ENCODE measurements at places on chromosomes 12 and 14.

DNA sequence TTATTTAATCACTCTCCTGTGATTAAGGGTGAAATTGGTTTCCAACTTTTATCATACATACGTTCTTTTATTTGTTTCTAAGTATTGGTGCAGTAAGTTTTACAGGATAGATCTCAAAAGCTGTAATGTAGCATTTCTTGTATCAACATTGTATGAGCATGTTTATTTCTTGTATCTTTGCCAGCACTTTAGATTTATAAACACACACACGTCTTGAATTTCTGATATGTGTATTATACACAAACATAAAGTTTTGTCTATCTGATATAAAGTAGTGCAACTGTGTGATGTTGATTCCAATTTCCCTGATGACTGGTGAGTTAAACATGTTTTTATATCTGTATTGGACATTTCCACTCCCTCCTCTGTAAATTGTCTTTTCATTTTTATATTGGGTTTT lies 134.7 kb downstream of the NOVA1 start:
- no peak for DNase-seq

- DNase-seq = no peak
Measured at GRCh38 chr14:36467332-36467731, 52.7 kb downstream of the NKX2-1 start.

GRCh38 chr14:92414690-92415445 lies 91.9 kb downstream of the SLC24A4 start:
- no peak for DNase-seq

- DNase-seq = no peak
Measured at GRCh38 chr14:62071039-62071438, 308.8 kb downstream of the SNAPC1 start.

GRCh38 chr14:34650786-34651584 lies 21.0 kb upstream of the SNX6 start:
- DNase-seq = peak; percentile 79

DNA sequence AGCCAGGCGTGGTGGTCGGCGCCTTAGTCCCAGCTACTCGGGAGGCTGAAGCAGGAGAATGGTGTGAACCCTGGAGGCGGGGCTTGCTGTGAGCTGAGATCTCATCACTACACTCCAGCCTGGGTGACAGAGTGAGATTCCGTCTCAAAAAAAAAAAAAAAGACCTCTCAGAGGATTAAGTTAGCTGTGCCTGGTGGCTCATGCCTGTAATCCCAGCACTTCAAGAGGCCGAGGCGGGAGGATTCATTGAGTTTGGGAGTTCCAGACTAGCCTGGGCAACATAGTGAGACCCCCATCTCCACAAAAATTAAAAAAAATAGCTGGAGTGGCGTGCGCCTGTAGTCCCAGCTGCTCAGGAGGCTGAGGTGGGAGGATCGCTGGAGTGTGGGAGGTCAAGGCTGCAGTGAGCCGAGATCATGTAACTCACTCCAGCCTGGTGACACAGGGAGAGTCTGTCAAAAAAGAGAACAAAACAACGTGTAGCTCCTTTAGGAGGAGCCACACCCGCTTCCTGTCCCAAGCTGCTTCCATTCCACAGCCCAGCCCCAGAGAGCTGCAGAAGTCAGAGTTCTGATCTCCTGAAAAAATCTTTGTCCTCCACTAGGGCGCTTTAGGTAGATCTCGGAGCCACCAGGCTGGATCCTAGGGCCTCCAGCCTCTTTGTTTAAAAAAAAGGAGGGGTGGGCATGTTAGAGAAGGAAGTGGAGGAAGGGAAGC lies 11.5 kb upstream of the ULK1 start:
- no peak for DNase-seq

GRCh38 chr14:56160088-56160487 lies 41.9 kb downstream of the PELI2 start:
- DNase-seq = no peak

DNA sequence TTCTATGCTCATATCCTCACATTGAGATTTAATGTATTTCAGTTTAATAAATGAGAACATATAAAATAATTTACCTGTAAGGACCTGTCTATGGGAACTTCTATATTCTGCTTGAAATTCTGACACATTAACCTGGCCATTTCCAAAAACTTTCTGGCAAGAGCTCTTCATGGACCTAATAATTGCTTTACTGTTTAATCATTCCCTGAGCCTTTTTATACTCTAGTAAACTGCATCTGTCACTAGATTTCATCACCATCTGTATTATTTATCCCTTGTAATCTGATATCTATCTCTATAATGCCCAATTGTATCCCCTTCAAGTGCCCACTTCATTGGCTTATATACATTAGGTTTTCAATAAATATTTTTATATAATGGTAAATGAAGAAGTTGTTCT lies 327.7 kb downstream of the RAD51B start:
- no peak for DNase-seq

- DNase-seq = no peak
Measured at GRCh38 chr12:57126561-57126960, 1.7 kb upstream of the LRP1 start.

- peak; percentile 74 for DNase-seq
Measured at GRCh38 chr12:49342066-49342913, 4.4 kb upstream of the DNAJC22 start.

DNA sequence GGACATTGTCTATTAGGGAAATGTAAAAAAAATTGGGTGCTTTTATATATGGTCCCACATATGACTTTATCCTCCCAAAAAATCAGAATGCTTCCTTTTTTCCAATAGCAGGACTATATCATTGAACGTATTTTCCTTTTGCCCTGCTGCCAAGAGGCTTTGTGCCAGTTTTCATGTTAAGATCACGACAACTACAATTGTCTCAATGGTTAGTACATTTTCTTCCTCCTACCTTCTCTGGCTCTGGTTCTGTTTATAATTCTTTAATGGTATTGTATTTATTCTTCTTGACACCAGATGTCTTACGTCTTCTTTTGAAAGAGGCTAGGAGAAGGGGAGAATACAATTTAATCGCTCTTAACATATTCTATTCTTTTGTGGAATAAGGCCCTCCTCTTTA lies 106.9 kb downstream of the ANO6 start:
- no peak for DNase-seq

- no peak for DNase-seq
Measured at GRCh38 chr12:79634957-79635471, 55.8 kb downstream of the PAWR start.

DNA sequence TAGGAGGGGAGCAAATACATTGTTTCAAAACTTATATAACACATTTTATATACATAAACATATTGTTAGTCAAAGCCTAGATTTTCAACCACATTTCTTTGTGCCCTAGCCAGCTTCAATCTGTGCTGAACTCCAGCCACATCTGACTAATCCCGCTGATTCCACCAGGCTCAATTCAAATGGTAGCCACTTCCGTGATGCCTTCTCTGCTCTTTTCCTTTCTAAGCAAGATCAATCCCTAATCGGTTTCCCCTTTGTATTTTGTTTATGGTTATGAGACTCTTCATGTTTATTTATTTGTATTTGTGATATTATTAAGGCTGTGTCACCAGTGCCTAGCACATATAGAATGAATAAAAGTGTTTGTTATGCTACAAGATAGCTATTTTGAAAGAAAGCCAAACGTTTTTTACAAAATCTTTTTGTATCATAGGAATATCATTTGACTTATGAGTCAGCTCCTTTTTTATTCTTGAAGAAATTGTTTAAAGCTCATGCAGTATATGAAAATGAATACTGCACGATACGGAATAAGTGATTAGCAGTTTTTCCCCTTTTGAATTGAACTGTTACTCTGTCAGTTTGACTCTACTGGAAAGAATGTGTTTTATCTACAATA lies 110.2 kb downstream of the PLEKHA5 start:
- no peak for DNase-seq

GRCh38 chr12:81759190-81760051 lies at the start of gene PPFIA2:
Gene PPFIA2 (minus strand): TSS chr12:81759350.
- no peak for DNase-seq

DNA sequence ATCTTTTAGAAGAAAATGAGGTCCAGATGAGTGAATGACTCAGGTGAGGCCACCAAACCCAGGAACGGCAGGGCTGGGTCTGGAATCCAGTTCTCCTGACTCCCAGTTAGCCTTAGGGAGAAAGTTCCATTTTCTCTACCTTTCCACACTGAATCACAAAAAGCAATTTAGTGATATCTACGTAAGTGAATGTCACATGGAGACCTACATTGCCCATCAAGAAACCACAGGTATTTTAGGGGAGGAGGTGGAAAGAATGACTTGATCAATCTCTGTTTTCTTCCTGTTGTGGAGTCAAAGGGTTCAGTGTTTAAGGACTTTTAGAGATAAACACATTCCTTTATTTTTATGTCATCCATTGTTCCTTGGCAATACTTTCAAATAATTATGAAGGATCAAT lies 106.9 kb upstream of the PTPRB start:
- no peak for DNase-seq

- no peak for DNase-seq
Measured at GRCh38 chr12:29389295-29389919, 8.4 kb upstream of the ERGIC2 start.

DNA sequence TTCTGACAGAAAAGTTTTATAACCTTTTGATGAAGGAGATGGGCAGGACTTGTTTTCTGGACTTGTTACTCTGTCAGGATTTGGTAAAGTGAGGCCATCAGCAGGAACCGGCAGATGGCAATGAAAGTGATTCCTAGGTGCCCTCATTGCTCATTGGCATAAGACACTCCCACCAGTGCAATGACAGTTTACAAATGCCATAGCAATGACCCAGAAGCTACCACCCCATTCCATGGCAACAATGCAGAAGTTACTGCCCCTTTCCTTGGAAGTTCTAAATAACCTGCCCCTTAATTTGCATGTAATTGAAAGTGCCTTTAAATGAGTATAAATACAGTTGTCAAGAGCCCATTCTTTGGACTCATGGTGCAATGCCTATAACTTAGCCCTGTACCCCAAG lies 222.6 kb downstream of the CEP128 start:
- DNase-seq = no peak

DNA sequence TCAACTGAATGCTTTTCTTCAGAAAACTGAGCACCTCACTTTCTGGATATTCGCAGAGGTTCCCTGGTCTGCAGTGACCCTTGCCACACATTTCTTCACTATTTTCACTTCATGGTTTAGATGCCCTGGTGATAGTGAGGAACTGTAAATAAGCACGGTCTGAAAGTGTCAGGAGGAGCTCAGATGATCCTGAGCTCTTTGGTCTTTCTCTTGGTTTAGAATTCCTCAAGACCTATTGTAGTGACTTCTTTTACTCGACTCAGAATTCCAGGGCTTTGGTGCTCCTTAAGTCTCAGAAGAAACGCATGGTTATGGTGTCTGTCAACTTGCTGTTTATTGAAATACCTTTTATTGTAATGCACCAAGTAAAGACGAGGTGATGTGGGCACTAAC lies 84.0 kb downstream of the SAMD4A start:
- no peak for DNase-seq

DNA sequence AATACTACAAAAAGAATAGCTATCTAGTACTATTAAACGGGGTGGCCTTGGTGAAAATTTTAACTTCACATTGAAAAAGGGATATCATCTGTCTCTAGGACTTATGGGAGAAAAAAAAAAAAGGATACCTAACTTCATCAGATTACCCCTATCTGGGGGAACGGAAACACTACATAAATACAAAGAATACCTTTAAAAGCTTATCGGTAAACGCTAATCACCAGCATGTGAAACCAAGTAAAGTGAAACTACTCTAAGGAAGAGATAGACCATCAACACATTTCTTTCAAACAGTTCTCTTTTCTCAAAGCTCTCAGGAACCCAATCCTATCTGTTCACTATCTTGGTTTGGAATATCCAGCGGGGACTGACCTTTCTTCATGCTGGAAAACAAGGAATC lies 3.5 kb downstream of the KICS2 start:
- no peak for DNase-seq

DNA sequence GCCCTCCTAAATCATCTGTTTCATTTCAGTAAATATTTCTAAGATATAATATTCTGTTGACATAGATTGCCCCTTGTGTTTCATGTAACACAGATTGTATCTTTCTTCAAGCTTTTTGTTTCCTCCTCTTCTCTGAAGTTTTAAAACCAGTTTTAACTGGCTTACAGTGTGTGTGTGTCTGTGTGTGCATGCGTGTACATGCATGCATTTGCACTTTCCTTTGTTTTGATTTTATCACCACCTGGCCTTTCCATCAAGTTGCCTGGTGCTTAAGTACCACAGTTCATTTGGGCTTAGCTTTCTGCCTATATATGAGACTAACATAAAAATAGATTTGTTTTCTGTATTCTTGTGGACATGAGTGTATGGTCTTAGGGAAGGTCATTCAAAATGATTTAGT lies 31.9 kb downstream of the ETNK1 start:
- no peak for DNase-seq
